SJSA1 (cell line): ENCODE measurements at places on chromosomes 2 and 18. TPM values are rescaled to one million over a fixed set of nuclear protein-coding genes. Genes with fewer than 3 reads are reported as not detected.
A peak's percentile ranks its signal among the peaks of the same experiment; 100 is the strongest.

GRCh38 chr2:98343285-98343684 is 3.0 kb upstream of the CNGA3 start:
- no peak overlapping the region for H3K4me3 ChIP-seq
- H3K36me3 ChIP-seq = no peaks in the 10 kb centered on the region
- H3K27me3 ChIP-seq = peaks cover 42% of the 10 kb centered on the region
- peaks cover 4% of the 10 kb centered on the region; the same call in 1 of the 2 replicates for H3K4me1 ChIP-seq
- DNase-seq = no peak
- H3K27ac ChIP-seq = no peak overlapping the region

DNA sequence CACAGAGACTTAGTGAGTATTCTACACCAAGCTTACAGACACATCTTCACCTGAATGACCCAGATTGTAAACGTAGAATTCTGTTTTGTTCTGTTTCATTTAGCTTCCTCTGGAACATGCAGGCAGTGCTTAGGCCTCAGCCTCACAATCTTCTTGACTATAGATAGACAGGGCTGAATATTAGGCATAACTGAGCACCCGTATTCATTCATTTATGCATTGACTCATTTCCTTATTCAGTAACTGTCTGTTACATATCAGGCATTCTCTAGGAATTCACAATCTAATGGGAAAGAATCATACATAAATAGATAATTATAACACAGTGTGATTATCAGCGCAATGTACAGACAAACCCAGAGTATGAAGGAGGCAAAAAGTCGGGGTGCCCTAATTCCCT is 124.9 kb upstream of the ETAA1 start:
- H3K36me3 ChIP-seq = no peaks in the 10 kb centered on the region
- no peaks in the 10 kb centered on the region for H3K27me3 ChIP-seq
- no peak for DNase-seq
- H3K4me1 ChIP-seq = peaks cover 17% of the 10 kb centered on the region
- no peak overlapping the region for H3K4me3 ChIP-seq

DNA sequence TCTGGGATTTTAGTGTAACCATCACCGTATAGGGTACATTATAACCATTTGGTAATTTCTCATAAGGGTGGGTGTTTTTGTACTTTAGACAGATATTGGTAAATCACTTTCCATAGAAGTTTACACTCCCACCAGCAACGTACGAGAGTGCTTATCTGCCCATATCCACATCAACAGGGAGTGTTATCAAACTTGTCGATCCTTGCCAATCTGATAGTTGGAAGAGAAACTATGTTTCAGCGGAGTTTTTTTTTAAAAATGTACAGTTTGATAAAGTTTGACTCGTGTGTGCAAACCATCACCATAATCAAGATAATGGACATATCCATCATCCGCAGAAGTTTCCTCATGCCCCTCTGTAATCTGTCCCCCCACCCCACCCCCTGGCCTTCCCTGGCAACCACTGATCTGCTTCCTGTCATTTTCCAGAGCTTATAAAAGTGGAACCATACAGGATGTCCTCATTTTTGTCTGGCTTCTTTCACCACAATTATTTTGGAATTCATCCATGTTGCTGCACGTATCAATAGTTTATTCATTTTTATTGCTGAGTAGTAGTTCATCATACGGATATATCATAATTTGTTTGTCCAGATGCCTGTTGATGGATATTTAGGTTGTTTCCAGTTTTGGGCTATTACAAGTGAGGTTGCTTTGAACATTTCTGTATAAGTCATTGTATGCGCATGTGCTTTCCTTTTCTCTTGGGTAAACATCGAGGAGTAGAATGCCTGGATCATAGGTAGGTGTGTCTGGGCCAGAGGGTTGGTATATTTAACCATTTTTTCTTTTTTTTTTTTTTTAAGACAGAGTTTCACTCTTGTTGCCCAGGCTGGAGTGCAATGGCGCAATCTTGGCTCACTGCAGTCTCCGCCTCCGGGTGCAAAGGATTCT is 18.6 kb downstream of the GLI2 start:
- H3K4me3 ChIP-seq = no peak overlapping the region
- peak overlapping the region; percentile 39 for H3K27ac ChIP-seq
- H3K4me1 ChIP-seq = peaks cover 71% of the 10 kb centered on the region
- no peak for DNase-seq

DNA sequence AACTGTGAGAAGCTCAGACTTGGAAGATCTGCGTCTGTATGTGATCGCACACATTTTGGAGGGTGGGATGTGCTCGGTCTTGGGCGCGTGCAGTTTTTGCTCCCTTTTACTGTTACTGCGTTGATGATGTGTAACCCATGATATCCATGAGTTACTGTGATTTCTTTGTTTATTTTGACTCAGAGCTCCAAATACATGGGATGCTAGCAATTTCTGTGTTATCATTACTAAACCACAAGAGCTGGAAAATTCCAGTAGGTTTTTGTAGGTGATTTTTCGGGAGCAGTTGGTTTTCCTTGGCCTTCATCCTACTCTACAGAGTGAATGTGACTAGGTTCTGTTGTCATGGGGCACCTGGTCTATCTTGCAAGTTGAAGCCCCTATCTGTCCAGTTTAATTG is 124.2 kb downstream of the AGAP1 start:
- no peaks in the 10 kb centered on the region for H3K36me3 ChIP-seq
- no peak overlapping the region for H3K4me3 ChIP-seq
- H3K27me3 ChIP-seq = no peaks in the 10 kb centered on the region
- no peak for DNase-seq
- H3K4me1 ChIP-seq = peaks cover 43% of the 10 kb centered on the region

GRCh38 chr18:36592282-36592681 is 236.5 kb downstream of the TPGS2 start:
- H3K27me3 ChIP-seq = no peaks in the 10 kb centered on the region
- no peak for DNase-seq
- H3K4me1 ChIP-seq = no peaks in the 10 kb centered on the region
- no peak overlapping the region for H3K4me3 ChIP-seq
- H3K27ac ChIP-seq = no peak overlapping the region

DNA sequence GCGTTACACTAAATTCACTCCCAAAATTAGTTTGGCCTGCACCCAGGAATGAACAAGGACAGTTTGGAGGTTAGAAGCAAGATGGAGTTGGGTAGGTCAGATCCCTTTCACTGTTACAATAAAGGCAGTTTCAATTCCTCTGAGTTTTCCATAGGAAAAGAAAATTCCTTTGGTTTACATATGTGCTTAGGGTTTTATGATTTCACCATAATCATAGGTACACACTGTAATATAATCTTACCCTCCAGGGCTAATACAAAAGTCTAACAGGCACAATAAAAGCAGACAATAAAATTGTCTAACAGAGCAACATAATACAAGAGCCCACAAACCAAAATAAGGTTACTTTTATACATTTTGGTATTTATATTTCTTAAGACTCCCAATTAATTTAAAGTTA is 391.5 kb upstream of the KCNJ3 start:
- DNase-seq = no peak
- H3K27ac ChIP-seq = no peak overlapping the region
- no peak overlapping the region for H3K4me3 ChIP-seq
- no peaks in the 10 kb centered on the region for H3K4me1 ChIP-seq

- no peaks in the 10 kb centered on the region for H3K27me3 ChIP-seq
- peak overlapping the region; percentile 87 for H3K27ac ChIP-seq
- H3K4me1 ChIP-seq = peaks cover 50% of the 10 kb centered on the region
- peak overlapping the region; percentile 47 for H3K4me3 ChIP-seq
Measured at GRCh38 chr18:22348521-22349316, 69.0 kb downstream of the CTAGE1 start.

- H3K36me3 ChIP-seq = no peaks in the 10 kb centered on the region
- no peak overlapping the region for H3K4me3 ChIP-seq
- H3K4me1 ChIP-seq = peaks cover 31% of the 10 kb centered on the region
- no peaks in the 10 kb centered on the region for H3K27me3 ChIP-seq
- peak overlapping the region; percentile 59 for H3K27ac ChIP-seq
- peak; percentile 96 for DNase-seq
Measured at GRCh38 chr2:8662239-8662879, 19.5 kb upstream of the ID2 start.

DNA sequence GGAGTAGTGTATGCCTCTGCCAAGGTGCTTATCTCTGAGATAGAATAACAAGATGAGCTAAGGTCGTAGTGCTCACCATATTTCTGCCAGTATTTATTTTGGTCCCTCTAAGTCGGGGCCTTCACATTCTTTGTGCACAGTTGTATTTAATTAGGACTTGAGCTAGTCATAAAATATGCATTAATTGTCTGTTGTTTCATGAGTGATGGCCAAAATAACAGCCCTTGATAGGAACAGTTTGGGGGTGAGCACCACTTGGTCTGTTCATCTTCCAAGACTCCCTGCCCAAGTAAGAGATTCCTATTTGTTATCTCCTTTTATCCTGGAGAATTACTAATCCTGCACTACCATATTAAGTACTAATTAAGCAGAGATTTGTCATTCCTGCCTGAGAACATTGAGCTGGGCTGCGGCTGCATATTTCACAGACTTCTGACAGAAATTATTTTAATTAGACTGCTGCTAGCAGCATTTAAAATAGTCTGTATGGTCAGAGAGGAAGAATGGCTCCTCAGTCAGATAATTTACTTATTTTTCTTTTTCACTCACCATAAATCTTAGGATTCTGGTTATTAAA is 435.1 kb downstream of the MTX2 start:
- no peak for DNase-seq
- H3K27ac ChIP-seq = no peak overlapping the region
- 0 out of 2 replicates have a peak, but pooled peaks cover 5% of the 10 kb centered on the region for H3K27me3 ChIP-seq
- H3K4me3 ChIP-seq = no peak overlapping the region
- H3K4me1 ChIP-seq = no peaks in the 10 kb centered on the region
- no peaks in the 10 kb centered on the region for H3K36me3 ChIP-seq

GRCh38 chr2:79129804-79130203 is 9.5 kb downstream of the REG1A start:
- H3K36me3 ChIP-seq = no peaks in the 10 kb centered on the region
- no peaks in the 10 kb centered on the region for H3K4me1 ChIP-seq
- H3K27me3 ChIP-seq = no peaks in the 10 kb centered on the region

DNA sequence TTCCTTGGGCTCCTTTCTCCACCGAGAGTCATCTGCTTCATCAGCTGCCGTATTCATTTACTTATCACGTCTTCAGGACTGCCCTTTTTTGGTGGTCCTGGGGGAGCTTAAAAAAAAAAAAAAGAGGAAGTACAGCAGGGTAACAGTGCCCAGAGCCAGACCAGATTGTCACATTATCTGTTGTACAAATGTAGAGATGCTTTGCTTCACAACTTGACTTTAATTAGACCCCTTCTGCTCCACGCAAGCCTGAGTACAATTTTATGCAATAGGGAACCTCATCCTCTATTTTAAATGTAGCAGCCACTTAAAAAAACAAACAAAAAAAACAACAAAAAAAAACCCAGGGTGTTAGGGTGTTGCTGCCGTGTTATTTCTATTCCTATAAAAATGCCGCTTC is 128.3 kb downstream of the PRPF40A start:
- peaks cover 26% of the 10 kb centered on the region for H3K4me1 ChIP-seq
- H3K36me3 ChIP-seq = no peaks in the 10 kb centered on the region
- H3K27me3 ChIP-seq = no peaks in the 10 kb centered on the region
- no peak overlapping the region for H3K4me3 ChIP-seq
- DNase-seq = no peak

DNA sequence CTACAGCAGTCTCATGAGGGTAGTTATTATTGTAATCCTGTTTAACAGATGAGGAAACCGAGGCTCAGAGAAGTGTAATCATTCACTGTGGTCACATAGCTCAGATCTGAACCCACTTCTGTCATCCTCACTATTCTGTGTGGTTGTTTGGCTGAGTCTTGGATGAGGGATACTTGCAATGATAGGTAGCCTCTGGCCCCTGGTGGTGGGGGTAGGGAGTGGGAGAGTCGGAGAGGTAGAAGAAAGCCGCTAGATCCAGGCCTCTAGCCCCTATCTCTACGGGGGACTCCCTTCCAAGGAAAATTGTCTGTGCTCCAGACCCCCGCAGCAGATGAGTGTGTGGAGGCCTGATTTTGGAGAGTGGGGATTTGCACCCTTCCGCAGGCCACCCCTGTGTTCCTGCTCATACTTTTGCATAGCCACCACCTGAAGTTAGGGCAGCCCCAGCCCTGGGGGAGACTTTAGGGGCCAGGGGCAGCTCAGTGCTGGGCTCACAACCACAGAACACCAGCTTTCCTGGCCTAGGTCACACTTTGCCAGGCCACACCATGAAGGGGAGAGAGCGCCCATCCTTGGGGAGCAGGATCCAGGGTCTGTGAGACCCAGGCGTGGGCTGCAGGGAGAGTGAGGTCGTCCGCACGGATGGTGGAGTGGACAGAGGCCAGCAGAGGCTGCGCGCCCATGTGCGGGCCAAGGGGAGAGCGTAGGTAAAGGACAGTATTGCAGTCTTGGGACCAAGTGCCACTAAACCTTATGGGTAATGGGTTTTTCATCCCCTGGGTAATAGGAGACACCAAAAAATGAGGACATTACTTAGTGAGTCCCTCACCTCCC is 148.2 kb downstream of the GLI2 start:
- peaks cover 5% of the 10 kb centered on the region; the same call in 1 of the 2 replicates for H3K4me1 ChIP-seq
- peaks cover 3% of the 10 kb centered on the region; the same call in 1 of the 2 replicates for H3K36me3 ChIP-seq
- DNase-seq = no peak

DNA sequence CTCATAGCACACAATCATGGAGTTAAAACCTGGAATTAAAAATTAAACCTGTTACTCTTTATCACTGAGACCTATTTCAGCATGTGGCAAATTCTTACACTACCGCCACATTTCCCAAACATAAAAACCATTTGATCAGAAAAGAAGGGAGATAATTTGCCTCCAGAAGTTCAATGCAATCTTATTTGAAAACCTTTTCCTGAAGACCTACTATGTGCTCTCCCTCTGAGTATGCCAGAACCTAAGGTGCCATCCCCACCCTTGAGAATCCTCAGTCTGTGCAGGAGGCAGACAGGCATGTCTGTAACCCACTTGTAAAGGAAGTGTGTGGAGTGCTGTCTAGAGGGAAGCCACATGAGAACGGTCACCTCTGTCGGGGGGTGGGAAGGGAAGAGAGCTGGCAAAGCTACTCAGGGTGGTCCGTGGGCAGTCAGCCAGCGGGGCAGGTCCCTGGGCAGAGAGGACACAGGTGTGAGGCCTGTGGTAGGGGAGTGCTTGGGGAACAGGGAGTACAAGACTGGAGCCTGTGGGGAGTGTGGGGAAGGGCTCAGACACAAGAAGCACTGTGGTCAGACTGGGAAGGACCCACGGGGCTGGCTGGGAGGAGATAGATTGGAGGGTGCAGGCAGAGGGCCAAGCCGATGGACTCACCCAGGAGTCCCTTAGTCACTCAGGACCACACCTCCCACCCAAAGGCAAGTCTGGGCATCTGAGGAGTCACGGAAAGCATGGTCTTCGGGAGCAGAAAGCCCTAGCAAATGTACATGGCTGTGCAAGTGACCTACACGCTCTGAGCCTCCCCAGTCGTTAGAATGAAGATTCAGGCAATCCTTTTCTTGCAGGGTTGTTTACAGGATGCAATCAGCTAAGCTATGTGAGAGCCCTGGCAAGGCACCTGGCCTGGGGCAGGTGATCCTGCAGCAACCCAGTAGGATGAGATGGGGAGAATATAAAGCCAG is 22.8 kb downstream of the CRACDL start:
- DNase-seq = peak; percentile 20
- no peak overlapping the region for H3K4me3 ChIP-seq

- no peak overlapping the region for H3K27ac ChIP-seq
- no peaks in the 10 kb centered on the region for H3K36me3 ChIP-seq
- no peaks in the 10 kb centered on the region for H3K27me3 ChIP-seq
- DNase-seq = no peak
- H3K4me3 ChIP-seq = no peak overlapping the region
Measured at GRCh38 chr2:59658906-59659635, 894.4 kb downstream of the BCL11A start.

Gene GRHL1
- total RNA-seq = 1.3 and 2.3 TPM in 2 replicates

Gene GPR39
- 2.1 and 2.6 TPM in 2 replicates for total RNA-seq

Gene CRYGC
- total RNA-seq = not detected in 2 replicates

Gene UGT1A4
- not detected in 2 replicates for total RNA-seq

Gene MBOAT2
- 36.4 and 76.5 TPM in 2 replicates for total RNA-seq

Gene RAB6C
- total RNA-seq = not detected in 2 replicates

Gene NPPC
- total RNA-seq = not detected in 2 replicates

Gene ABCG5
- total RNA-seq = not detected in 2 replicates

Gene HNMT
- total RNA-seq = 47.6 and 65.8 TPM in 2 replicates
